ENCODE measurements at places on chromosomes 3 and 15. TPM values are rescaled to one million over a fixed set of nuclear protein-coding genes. Genes with fewer than 3 reads are reported as not detected.

The ABHD17C gene
- 3.0 TPM for total RNA-seq

The ARHGEF3 gene
- total RNA-seq, result 13.9 TPM

The SMCO1 gene
- not detected for total RNA-seq

The FBXL22 gene
- 21.2 TPM for total RNA-seq

The ASB7 gene
- total RNA-seq, result 6.0 TPM

The VWA5B2 gene
- total RNA-seq, result not detected

The C3orf85 gene
- total RNA-seq, result not detected

The MAGEL2 gene
- total RNA-seq, result 0.56 TPM

The NDN gene
- 80.0 TPM for total RNA-seq

The OSTN gene
- not detected for total RNA-seq

The RBMS3 gene
- total RNA-seq, result 186 TPM

The TNNC1 gene
- 3.0 TPM for total RNA-seq

The BLM gene
- 0.81 TPM for total RNA-seq

The MUC20 gene
- total RNA-seq, result 3.4 TPM

The LTK gene
- total RNA-seq, result 0.35 TPM

The ZIC4 gene
- total RNA-seq, result not detected

All from thoracic aorta (tissue), 2 donors.